H4 (cell line): ENCODE measurements at places on chromosomes 16 and 17. TPM values are rescaled to one million over a fixed set of nuclear protein-coding genes. Genes with fewer than 3 reads are reported as not detected.

- DNase-seq = no peak
Measured at GRCh38 chr17:73794336-73794735, 150.1 kb upstream of the SDK2 start.

DNA sequence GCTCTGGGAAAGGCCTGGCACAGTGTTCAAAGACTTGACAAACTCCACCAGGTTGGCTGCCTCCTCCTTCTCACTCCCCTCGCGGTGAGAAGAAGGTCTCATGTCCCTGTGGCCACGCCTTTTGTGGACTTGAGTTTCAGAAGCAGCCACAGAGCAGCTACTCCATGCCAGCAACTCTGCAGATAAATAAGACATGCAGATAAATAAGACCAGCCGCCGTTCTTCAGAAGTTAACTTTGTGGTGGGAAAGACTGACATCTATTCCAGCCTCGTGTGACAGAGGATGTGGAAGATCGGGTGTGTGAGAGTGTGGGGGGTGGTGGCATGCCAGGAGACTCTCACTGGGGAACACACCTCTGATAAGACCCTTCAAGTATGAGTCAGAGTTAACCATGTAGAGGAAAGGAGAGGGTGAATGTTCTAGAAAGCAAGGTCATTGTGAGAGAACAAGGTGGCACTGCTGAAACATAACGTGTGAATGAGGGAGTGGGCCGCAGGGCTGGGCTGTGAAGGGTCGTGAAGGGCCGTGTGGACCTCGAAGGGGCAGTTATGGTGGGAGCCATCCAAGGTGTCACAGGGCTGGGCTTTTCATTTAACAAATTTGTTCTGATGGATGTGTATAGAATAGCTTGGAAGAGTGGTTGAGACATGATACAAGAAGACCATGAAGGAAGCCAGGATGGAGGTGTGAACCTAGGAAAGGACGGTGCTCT lies 830 bp downstream of the SPACA3 start:
- DNase-seq = no peak

DNA sequence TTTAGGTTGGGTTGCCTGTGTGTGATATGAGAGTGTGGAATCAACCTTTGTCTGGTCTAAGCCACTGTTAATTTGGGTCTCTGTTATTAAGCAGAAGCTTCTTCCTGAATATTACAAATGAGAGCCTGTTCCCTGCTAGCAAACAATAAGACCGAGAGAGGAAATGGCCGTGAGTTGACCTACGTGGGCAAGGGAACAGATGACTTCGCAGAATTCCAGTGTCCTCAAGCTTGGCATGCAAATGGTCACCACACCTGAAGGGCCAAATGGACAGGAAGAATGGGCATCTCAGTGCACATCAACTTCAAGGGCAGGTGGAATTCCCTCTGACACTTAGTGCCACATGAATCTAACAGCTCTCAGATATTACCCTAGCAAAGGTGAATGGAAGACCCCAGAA lies 250.8 kb upstream of the FOXF1 start:
- no peak for DNase-seq

GRCh38 chr17:78325076-78325687 lies 34.7 kb downstream of the SOCS3 start:
- DNase-seq = peak; percentile 78

GRCh38 chr17:32880671-32881453 lies 3.9 kb upstream of the MYO1D start:
- no peak for DNase-seq

DNA sequence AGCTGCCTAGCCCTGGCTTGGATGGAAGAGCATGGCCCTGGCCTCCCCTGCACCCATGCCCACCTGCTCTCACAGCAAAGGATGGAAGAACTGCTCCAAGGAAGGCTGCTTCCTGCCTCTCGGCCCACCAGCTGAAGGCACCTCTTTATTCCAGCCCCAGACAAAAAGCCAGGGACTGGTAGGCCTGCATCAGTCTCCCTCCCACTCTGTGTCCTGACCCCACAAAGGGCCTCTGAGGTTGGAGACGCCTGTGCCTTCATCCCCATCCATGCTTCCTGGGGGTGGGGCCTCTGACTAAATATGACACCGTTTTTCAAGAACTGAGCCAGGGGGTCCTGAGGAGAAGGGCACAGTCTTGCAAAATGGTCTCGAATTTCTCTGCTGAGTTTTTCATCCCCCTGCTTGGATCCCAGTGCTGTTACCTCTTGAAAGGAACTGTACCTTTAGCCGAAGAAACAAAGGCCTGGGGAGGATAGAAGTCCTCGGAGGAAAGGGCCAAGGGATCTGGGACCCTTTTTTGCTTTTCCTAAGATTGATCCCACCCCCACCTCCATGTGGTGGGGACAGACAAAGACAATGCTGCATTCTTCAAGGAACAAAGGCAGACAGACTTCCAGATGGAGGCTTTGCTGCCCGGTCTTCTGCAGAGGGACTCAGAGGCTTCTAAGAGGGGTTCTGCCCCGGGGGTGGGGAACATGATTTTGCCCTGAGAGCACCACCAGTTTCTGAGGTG lies 5.2 kb downstream of the C17orf50 start:
- no peak for DNase-seq

GRCh38 chr17:40720899-40721298 lies 17.3 kb upstream of the KRT24 start:
- no peak for DNase-seq

Gene GAS2L2
- total RNA-seq = 0.04 TPM in 2 replicates

- DNase-seq = no peak
Measured at GRCh38 chr17:37607637-37608331, 1.4 kb downstream of the SYNRG start.

Gene CCR7
- not detected in 2 replicates for total RNA-seq

Gene HOXB1
- total RNA-seq = not detected in 2 replicates

DNA sequence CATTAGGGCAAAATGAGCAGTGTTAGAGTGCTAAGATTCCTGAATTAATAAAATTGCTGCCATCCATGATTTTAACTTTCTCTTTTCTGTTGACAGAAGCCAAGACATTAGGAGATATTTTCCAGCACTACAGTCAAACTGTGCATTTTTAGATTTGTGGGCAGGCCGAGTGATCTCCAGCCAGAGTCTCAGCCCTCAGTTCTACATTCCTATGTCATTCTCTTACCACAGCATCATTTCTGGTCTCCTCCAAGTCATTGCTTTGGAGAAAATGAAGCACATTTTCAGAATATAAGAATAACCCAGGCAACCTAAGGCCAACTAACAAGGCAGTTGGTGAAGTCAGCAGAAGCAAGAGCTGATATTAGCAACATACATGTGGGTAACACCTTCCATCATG lies 74.6 kb upstream of the NUDT7 start:
- no peak for DNase-seq

- DNase-seq = no peak
Measured at GRCh38 chr17:80845069-80845862, 146.4 kb upstream of the CHMP6 start.

GRCh38 chr17:39141915-39142664 lies 9.3 kb downstream of the PLXDC1 start:
- no peak for DNase-seq

DNA sequence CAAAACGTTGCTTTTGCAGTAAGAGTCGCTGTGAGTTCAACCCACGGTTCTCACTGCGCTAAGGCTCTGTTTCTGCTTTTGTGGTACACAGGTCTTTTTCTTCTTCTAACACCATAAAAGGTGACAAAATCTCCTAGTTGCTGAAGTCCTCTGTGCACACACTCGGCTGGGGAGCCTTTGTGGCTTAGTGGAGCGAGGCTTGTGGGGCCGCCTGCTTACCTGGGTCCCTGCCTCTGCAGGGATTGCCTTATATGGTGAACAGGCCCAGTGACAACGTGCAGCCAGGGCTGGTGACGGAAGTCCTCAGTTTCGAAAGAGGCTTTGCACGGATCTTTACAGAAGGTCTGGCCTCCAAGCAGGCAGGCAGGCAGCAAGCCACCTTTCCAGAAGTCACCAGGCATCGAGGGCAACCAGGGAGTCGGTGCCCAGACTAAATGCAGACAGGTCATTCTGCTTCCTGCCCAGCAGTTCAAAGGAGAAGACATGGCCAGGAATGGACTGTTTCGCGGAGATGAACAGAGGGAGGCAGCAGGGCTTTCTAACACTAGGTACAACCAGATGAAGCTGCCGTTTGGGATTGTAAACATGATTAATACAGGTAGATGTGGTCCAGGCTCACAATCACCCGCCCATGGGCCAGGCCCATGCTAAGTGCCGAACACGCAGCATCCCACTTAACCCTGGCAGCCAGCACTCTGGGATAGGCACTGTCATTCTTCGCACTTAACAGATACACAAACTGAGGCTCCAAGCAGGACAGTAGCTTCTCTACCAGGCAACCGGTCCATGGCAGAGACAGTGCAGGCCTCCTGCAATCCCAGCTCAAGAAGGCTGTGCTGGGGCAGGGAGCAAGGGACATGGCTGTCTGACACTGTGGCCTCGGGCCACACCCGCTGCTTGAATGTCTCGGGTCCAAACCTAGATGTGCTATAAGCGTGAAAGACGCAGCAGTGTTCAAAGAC lies 10.7 kb upstream of the MEAK7 start:
- DNase-seq = no peak

Gene KCTD13
- total RNA-seq = 3.3 and 7.4 TPM in 2 replicates

DNA sequence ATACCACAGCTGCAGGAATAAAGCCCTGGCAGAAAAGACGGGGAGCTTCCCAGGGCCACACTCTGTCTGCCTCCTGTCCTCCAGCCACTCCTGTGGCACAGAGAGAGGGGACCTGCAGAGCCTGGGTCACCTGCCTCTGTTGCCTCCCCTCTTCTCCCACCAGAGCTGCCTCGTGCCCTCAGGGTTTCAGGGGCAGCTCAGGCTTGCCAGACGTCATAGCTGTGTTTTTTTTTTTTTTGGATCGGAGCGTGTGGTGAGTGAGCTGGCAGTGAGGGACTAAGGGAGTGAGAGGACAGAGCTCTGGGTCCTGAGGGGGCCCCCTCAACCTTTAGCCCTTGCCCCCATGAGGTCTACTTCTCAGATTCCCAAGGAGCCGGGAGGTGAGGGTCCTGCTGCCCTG lies 2.1 kb downstream of the PIK3R6 start:
- no peak for DNase-seq

GRCh38 chr17:69692171-69692570 lies 277.7 kb downstream of the MAP2K6 start:
- DNase-seq = no peak

GRCh38 chr16:57152096-57153093 lies 33.4 kb downstream of the PSME3IP1 start:
- DNase-seq = no peak

GRCh38 chr17:79027925-79028491 lies 4.0 kb downstream of the C1QTNF1 start:
- peak; percentile 82 for DNase-seq

DNA sequence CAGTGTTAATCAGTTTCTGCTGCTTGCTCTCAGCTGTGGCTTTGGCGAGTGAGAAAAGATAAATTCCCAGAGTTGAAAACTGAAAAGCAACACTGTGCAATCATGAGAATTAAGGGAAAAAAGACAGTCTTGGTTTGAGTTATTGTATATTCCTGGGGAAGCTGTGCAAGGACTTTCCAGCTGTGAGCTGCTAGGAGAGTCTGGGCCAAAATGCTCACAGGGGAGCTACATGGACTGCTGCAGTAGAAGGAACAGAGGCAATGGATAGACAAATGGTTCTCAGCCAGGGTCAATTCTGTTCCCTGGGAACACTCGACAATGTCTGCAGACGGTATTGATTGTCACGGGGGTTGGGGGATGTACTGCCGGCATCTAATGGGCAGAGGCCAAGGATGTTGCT lies 102.0 kb upstream of the ADAMTS18 start:
- no peak for DNase-seq

DNA sequence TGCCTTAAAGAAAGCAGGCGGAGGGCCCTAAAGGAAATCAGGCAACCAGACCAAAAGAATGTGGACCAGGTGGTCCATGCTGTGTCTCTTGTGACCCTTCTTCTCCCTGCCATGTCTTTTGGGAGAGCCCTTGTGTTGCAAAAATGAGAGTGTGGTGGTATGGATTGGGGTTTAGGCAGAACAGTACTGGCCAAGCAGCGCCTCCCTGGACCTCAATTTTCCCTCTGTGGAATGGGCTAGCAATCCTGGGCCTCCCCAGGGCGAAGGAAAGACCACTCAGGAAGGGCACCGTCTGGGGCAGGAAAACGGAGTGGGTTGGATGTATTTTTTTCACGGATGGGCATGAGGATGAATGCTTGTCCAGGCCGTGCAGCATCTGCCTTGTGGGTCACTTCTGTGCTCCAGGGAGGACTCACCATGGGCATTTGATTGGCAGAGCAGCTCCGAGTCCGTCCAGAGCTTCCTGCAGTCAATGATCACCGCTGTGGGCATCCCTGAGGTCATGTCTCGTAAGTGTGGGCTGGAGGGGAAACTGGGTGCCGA lies 7.6 kb upstream of the NLRC5 start:
- no peak for DNase-seq

DNA sequence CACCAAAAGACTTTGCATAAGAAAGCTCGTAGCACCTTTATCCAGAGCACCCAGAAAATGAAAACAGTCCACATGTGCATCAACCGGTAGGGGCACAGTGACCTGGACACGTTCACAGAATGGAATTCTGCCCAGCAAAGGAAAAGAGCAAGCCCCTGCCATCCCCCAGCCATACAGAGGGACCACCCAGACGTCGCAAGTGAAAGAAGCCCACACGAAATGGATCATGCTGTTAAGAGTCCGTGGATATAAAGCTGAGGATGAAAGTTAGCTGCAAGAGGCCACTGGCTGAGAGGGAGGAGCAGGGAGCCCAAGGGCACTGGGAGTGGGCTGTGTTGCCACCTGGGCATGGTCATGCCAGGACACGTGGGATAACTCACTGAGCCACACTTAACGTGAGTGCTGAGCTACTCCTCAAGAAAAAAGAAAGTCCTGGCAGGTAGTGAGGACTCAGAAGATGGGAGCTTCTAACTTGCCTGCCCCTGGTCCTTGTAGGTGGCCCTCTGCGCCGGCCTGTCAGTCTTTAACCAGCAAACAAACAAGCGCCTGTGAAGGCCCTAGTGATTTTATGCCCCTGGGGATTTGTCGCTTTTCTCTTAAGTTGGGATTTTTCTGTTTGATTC lies 190.7 kb downstream of the C16orf95 start:
- no peak for DNase-seq

- no peak for DNase-seq
Measured at GRCh38 chr16:10765772-10766171, 22.1 kb downstream of the NUBP1 start.

Gene KREMEN2
- total RNA-seq = 6.0 and 11.0 TPM in 2 replicates

GRCh38 chr17:2011411-2012371 lies 13.4 kb downstream of the RTN4RL1 start:
- peak; percentile 58 for DNase-seq

- no peak for DNase-seq
Measured at GRCh38 chr17:8563024-8563776, 67.3 kb downstream of the MYH10 start.

DNA sequence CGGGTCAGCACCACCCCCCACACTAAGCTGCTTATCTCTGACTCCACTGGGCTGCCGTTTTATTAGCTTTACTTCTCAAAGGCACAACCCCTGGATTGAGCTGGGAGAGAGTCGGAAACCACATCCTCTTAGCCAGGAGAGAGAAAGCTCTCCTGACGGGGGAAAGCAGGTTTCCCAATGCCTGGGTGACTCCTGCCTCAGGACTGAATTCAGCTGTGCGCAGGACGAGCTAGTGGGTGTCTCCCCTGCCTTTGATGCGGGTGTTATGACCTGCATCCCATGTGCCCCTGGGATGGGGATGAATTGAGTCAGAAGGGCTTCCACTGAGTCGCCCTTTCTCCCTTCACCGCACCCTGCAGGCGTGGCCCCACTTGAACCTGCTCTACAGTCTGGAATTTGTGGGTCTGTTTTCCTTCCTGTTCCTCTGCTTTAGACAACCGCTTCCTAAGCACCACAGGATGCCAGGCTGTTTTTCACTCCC lies 819.2 kb upstream of the EEF2KMT start:
- no peak for DNase-seq
